ENCODE measurements at places on chromosomes 12 and 14.

- DNase-seq: no peak
Measured at GRCh38 chr12:24551163-24551786, 397.6 kb downstream of the BCAT1 start.

GRCh38 chr12:132174839-132175490, 30.7 kb downstream of the NOC4L start:
- no peak for DNase-seq

DNA sequence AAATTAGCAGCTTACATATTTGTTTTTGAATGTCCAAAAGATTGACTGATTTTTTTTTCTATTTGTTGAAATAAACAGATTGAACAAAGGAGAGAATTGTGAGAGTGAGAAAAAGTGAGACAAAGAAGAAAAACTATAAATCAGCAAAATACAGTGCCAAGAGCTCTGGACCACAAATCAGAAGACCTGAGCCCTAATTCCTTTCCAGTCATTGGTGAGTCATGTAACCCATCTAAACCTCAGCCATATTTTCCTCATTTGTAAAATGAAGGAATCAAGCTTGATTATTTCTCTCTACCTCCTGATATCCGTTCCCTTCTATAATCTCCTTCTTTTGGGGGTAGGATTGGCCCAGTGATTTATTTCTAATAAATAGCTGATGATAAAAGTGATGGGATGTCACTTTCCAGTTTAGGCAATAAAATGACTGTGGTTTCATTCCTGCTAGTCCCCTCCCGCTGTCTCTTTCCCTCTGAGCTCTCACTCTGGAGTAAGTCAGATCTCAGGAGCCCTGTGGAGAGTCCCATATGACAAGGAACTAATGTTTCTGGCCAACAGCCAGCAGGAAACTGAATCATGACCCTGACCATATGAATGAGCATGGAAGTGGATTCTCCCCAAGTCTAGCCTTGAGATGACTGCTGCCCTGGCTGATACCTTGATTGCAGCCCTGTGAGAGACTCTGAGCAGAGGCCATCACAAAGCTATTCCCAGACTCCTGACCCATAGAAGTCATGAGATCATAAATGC, 218.9 kb downstream of the ACSS3 start:
- DNase-seq: no peak

DNA sequence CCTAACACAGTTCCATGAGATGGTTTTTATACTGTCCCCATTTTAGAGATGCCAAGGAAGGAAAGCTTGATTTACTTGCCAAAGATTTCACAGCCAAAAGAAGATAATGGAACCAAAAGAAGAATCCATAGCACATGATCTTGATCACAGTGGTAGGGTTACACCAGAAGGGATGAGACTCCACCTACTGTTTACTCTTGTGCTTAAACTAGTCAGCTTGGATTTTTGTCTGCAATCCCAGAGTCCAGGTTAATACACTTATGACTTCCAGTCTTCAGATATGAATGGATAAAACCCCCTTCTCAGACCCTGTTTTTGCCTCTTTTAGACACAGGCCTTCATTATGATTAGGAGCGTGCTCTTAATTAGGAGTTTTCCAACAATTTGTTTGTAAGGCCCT, 454.2 kb downstream of the AEBP2 start:
- DNase-seq: no peak

GRCh38 chr12:132426349-132427173, 63.4 kb upstream of the FBRSL1 start:
- DNase-seq: no peak

- no peak for DNase-seq
Measured at GRCh38 chr14:50598765-50599164, 38.8 kb downstream of the ATL1 start.

DNA sequence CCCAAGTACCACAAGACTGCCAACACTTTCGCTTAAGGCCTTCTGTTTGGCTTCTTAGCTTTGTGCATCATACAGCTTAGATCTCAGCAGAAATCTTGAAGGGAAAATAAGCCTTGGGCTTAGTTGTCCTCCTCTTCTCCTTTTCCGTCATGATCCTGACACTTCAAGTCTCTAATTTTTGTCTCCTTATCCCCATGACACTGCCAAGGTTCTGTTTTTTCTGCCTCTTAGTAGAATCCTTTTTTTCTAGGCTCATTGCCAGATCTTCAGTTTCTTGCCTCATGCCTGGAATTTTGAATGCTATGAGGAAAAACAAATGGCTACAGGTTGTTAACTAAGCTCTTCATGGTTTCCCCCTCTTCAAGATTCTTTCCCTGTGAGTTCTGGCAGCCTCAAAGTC, 450.4 kb downstream of the LRFN5 start:
- no peak for DNase-seq

DNA sequence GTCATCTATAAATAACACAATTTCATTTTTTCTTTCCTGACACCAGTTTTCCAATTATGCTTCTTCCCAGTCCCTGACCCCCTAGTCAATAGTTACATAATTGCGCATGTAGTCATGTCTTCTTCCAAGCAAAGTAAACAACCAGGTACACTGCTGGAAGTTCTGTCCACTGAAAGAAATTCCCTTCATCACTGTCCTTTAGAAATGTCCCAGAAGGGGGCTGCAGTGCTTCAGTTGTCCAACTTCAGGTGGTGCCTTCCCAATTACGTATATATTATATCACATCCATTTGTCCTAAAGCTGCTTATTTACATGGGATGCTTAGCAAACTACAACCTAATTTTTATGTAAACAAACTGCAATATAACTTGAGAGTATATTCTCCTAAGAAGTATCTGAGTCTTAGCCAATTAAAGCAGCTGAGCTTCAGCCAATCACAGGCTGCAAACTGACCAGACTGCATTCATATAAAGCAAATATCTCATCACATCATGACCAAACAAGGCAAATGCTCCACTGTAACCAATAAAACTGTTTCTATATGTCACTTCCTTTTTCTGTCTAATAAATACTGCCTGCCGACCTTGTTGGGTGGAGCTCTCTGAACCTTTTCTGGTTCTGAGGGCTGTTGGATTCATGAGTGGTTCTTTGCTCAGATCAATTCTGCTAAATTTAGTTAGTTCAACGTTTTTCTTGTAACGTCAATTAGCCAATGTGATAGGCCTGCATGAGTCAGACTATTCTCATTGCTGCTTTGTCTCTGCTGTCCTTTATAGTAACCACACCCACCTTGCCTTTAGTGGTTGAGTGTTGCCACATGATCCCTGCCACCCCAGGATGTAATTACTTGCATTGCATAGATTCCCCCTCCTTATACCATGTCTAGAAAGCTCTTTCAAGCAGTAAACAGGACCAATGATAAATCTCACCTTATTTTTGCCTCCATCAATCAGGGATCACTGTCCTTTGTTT, 239.3 kb downstream of the ALG10B start:
- DNase-seq: no peak

DNA sequence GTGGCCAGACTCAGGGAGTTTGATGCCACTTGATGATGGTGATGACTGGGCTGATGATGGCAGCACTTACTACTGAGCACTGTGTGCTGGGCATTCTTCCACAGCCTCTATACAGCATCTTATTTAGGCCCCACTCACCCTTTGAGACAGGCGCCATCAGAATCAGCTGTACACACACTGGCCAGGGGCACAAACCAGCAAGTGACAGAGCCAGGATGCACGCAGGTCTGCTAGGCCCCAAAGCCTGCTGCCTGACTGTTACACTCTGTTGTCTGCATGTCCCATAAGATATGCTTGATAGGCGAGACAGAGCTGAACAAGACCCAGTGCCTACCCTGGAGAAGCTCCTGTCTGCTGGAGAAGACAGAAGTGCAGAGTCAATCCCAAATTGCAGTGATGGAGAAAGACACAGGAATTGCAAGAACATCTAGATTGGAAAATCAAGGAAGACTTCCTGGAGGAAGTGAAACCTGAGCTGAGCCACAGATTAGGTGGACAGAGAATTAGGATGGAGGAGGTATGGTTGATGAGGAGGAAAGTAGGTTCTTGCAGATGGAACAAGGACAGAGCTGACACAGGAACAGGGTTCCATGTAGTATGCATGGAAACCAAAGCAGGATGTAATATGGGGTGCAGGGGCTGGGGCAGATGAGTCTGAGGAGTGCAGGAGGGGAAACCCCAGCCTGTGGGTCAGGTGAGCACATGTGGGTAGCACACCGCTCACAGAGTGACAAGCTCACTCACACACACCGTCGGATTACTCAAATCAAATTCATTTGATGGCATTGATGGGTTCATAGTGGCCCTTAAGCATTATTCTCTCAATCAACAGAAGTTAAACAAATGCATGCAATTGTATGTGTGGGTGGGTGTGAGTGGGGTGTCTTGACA, 117.3 kb downstream of the BEGAIN start:
- no peak for DNase-seq

GRCh38 chr14:35385042-35385839, 19.3 kb downstream of the NFKBIA start:
- DNase-seq: no peak

DNA sequence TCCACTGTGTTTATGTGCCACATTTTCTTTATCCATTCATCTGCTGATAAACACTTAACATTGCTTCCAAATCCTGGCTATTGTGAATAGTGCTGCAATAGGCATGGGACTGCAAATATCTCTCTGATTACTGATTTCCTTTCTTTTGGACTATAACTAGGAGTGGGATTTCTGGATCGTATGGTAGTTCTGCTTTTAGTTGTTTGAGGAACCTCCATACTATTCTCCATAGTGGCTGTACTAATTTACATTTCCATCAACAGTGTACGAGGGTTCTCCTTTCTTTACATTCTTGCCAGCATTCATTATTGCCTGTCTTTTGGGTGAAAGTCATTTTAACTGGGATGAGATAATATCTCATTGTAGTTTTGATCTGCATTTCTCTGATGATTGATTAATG, 47.6 kb downstream of the TAOK3 start:
- no peak for DNase-seq

DNA sequence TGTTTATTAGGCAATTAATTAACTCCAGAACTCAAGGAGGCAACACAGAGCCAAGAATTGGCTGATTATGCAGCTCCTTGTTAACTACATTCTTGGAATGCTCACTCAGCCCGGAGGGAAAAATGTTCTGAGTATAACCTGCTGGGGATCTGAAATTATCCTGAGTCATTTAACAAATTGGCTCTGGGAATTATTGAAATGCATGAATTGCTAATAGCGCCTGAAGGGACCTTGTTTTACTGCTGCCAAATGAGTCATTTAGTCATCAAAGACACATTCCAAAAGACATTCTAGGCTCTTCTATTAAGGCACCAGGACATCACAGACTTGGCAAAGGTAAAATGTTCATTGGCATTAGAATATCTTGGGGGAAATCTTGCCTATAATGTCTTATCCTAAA, 13.0 kb downstream of the TMEM52B start:
- no peak for DNase-seq

GRCh38 chr12:65643171-65643570, 181.1 kb upstream of the HMGA2 start:
- DNase-seq: no peak

- no peak for DNase-seq
Measured at GRCh38 chr14:96398921-96399320, 7.0 kb downstream of the AK7 start.

GRCh38 chr14:99468081-99468480, 12.6 kb downstream of the SETD3 start:
- DNase-seq: no peak

DNA sequence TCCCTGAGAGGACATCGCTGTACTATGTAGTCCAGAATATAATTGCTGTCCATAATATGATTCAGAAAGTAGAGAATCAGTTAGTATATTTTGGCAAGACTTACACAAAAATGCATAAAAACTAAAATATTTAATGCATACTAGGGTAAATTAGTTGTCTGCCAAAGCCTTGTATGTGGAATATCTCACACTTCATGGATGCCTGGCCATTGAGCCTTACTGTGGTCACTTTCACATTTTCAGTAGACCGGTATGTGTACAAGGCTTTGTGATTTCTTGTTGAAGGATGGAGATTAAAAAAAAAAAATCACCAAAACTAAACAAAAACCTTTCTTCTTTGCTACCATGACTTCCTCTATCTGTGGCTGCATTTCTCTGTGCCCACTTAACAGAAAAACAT, 197.3 kb upstream of the DDHD1 start:
- no peak for DNase-seq

DNA sequence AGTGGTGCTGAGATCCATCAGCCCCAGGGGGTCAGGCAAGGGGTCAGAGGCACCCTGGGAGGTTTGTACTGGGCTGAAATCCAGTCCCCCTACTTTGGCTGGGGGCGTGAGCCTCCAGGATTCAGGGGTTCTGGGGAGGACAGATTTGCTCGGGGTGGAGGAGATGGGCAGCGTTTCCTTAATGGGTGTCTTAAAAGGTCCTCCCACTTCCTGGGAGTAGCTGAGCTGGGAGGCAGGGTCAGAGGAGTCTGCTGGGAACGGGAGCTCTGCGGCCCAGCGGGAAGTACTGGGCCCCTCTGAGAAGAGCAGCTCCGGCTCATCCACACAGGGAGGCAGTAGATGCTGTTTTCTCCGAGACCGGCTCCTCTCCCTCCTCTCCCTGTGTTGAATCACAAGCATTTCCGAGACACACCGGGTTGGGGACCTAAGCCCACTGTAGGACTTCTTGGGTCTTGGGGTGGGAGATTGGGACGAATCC, 2.1 kb upstream of the TEX52 start:
- no peak for DNase-seq

DNA sequence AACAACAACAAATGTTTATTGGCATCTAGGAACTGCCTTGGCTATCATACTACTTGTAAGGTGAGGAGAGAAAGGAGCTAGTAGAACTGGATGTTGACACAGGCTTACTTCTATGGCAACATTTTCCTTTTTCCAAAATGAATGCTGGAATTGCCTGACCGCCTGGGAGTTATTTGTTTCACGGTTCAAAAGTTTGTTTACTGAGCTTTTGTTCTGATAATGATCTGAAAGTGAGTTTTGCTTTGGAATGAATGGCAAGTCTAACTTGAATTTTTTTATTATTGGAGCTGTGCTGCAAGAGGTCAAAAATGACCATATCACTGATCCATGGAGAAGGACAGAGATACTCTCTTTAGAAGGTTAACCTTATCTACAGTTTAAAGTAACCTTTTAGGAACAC, 183.5 kb upstream of the CAND1 start:
- no peak for DNase-seq

- DNase-seq: no peak
Measured at GRCh38 chr14:92443741-92444140, 69.8 kb upstream of the RIN3 start.

DNA sequence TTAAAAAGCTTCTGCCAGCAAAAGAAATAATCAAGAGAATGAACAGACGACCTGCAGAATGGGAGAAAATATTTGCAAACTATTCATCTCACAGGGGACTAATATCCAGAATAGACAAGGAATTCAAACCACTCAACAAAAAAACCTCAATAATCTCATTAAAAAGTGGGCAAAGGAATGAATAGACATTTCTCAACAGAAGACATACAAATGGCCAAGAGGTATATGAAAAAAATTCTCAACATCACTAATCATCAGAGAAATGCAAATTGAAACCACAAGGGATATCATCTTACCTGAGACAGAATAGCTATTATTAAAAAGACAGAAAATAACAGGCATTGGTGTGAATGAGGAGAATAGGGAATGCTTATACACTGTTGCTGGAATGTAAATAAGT, 270.0 kb downstream of the DACT1 start:
- no peak for DNase-seq

- DNase-seq: no peak
Measured at GRCh38 chr12:132074216-132074615, 69.9 kb downstream of the DDX51 start.

- DNase-seq: no peak
Measured at GRCh38 chr12:127531542-127531941, 735.4 kb upstream of the TMEM132C start.

GRCh38 chr12:12583510-12584178, 21.0 kb upstream of the DUSP16 start:
- no peak for DNase-seq

All from activated T-cell treated with anti-CD3 and anti-CD28 coated beads, Interleukin-2, amount 50 U/mL, for 24 hours (primary cell).